Putamen (tissue), 1 donor: ENCODE measurements at places on chromosomes 2 and 18.

DNA sequence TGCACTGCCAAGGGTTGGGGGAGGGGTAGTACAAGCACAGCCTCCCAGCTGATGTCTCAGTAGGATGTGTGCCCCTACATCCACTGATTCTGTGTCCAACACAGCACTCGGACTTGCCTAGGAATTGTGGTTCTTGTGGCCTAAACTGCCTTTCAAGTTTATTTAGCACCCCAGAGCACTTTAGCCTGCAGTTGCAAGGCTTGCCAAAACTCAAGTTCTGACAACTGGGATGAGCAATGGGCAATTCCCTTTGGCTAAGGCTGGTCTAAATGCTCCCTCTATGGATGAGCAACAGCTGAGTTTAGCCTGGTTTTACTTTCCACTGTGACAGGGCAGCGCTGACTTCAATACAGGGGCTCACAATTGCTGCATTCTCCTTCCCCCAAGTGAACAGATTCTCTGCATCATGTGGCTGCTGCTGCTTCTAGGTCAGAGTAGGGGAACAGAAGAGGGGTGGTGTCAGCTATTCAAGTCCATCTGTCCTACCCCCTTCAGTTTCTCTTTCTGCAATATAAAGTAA, 471.5 kb downstream of the PIK3C3 start:
- DNase-seq, result no peak

- DNase-seq, result no peak
Observed at GRCh38 chr18:36160959-36161371, 26.3 kb upstream of the MOCOS start.

DNA sequence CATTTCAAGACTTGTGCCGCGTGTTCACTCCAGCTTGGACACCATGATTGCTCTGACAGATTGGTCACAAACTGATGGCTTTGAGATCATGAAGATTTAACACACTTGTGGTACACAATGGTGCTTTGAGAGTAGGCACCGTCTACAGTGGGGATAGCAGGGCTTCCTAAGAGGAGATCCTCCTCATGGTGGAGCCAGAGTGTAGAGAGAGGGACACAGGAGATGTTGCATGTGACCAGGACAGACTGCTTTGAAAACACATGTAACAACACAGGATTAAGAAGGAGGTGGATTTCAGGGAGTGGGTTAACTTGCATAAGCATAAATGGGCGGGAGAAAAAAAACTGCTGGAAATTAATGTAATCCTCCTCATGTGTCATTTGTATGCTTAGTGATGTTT, 95.7 kb upstream of the LINC00305 start:
- DNase-seq, result no peak

GRCh38 chr2:153546358-153546757, 67.8 kb upstream of the RPRM start:
- no peak for DNase-seq

GRCh38 chr2:163248376-163249253, 410.0 kb upstream of the KCNH7 start:
- no peak for DNase-seq

GRCh38 chr2:222504191-222504590, 79.8 kb downstream of the SGPP2 start:
- no peak for DNase-seq

DNA sequence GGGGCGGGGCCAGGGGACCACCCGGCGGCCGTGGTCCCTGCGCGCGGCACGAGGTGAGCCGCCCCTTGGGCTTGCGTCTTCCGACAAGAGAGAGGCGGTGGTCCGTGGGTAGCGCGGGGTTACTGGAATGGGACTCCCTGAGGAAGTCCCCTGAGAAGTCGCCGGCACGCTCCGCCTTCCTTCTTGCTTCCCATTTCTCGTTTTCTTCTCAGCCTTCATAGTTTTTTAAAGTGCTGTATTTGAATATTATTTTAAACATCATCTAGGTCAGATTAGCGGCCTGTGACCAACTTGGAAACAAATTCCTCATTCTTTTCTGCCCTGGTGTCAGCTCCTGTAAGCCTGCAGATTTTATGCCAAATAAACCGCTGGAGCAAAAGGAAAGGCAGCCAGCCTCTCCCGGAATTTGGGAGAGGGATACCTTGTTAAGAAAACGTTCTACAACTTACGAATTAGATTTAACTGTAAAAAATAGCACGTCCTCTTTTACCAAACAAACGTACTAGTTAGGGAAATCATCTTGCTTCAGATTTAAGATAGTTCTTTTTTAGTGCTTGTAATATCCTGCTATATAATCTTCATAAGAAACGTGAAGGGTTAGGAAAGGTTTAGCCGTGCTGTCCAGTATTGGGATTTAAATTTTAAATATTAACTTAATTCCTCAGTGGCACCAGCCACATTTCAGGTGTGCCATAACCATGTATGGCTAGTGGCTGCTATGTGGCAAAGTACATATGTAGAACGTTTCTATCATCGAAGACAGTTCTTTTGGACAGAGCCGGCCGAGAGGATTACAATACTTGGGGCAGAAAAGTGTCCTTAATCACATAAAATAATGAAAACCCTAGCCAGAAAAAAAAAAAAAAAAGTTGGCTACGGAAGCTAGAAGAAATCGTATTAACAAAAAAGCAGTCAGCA, 628 bp upstream of the PTPN2 start:
- no peak for DNase-seq

- DNase-seq, result no peak
Observed at GRCh38 chr2:236399409-236399808, 135.2 kb upstream of the ASB18 start.

DNA sequence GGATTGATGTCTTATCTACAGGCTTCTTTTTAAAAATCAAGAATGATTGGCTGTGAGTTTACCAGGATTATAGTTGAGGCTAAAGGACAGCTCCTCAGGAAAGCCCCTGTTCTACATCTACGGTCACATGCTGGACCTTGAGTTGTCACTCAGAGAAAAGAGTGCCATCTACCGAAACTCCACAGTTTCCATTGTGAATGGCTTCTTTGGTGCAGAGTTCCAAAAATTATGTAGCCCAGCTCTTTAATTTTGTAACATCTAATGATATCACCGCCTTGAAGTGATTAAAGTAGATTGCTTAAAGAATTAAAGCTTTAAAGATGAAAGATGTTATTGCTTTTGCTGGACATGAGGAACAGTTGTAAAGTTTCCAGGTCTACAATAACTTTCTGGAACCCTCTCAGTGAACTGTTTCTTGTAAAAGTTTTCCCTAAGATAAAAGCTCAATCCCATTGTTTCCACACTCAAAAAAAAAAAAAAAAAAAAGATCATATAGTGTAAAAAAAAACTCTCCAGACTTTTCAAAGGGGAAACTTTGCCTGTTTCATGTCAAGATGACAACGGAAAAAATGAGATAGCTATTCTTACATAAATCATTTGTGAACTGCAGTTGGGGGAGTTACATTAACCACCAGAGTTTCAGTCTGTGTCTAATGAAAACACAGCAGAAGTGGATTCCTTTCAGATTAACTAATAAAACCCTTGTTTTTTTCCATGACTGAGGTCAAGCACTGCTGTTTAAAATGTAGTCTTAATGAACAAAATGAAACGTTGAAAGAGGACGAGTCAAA, 4.3 kb downstream of the COL3A1 start:
- no peak for DNase-seq

DNA sequence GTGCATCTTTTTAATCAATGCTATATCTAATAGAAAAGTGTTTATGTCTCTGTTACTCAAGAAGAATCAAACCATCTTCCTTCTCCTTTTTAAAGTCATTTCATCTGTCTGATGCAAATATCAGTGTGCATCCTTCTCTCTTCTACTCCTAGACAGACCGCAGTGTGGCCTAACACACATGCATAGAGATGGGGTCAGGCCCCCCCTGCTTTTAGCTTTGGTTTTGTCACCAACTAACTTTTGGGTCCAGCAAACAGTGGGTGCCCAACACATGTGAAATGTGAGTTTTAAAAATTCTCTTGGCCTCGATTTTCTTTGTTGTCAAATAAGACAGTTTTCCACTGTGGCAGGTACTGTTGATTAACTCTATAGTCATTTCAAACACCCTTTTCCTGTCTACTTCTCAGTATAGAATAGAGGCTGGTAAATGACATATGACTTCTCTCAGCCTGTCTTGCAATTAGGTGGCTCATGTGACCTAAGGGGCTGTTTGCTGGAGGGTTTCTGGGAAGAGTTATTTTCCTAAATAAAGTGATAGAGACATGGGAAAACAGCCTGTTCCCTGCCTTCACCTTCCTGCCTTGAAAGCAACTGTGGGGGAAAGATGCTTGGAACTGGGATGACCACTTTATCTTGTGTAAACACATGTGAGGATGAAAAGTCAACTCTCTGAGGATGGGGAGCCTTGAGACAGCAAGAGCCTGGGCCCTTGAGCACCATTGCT, 65.7 kb upstream of the DARS1 start:
- no peak for DNase-seq

DNA sequence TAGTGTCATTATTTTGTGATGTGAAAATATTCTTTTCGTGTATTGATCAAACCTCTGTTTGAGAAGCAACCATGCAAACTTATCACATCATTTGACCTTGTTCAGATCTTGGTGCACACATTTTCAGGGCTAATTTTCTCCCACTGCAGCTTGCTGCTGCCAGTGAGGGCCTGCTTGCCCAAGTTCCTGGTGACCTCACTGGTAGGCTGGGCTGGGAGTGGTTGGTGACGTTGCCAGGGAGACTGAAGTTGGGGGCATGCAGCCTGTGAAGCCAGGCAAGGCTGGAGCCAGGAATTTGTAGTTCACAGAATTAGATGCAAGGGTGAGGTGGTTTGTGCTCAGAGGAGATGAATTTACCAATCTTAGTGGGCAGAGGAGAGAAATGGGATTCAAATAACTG, 38.5 kb downstream of the PARD3B start:
- DNase-seq, result peak; percentile 32

- DNase-seq, result no peak
Observed at GRCh38 chr2:205783872-205784499, 101.7 kb downstream of the NRP2 start.

- DNase-seq, result no peak
Observed at GRCh38 chr2:182715121-182715891, 751 bp upstream of the DNAJC10 start.

- DNase-seq, result no peak
Observed at GRCh38 chr18:58058720-58059119, 14.7 kb downstream of the NEDD4L start.

- DNase-seq, result no peak
Observed at GRCh38 chr2:203934041-203934492, 2.5 kb upstream of the ICOS start.

DNA sequence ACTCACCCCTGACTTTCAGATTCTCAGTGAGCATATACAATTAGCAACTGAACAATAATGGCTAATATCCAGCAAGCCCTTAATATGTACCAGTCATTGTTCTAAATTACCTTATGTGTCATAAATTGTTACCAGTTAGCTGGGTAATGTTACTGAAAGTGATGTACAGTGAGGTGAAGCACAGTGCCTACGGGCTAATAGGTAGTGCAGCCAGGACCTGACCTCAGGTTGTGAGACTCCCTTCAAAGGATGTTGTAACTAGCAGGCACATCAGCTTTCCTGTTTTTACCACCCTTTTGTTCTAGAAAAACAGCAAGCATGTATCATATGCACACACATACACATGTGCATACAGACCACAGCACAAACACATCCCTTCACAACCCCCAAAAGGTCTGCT, 258.3 kb downstream of the PHLPP1 start:
- no peak for DNase-seq

DNA sequence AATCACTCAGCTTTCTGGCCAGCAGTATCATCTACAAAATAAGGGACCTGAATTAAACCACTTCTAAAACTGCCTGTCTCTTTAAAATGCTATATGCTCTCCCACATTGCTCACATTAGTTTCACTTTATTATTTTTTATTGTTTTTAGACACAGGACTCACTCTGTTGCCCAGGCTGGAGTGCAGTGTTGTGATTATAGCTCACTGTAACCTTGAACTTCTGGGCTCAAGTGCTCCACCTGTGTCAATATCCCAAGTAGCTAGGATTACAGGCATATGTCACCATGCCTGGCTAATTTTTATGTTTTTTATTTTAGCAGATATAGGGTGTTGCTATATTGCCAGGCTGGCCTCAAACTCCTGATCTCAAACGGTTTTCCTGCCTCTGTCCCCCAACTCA, 591.3 kb upstream of the ZNF804A start:
- DNase-seq, result no peak

GRCh38 chr2:121664713-121665112, 15.5 kb upstream of the CLASP1 start:
- DNase-seq, result no peak

GRCh38 chr2:120261387-120262006, 8.8 kb downstream of the RALB start:
- DNase-seq, result no peak

DNA sequence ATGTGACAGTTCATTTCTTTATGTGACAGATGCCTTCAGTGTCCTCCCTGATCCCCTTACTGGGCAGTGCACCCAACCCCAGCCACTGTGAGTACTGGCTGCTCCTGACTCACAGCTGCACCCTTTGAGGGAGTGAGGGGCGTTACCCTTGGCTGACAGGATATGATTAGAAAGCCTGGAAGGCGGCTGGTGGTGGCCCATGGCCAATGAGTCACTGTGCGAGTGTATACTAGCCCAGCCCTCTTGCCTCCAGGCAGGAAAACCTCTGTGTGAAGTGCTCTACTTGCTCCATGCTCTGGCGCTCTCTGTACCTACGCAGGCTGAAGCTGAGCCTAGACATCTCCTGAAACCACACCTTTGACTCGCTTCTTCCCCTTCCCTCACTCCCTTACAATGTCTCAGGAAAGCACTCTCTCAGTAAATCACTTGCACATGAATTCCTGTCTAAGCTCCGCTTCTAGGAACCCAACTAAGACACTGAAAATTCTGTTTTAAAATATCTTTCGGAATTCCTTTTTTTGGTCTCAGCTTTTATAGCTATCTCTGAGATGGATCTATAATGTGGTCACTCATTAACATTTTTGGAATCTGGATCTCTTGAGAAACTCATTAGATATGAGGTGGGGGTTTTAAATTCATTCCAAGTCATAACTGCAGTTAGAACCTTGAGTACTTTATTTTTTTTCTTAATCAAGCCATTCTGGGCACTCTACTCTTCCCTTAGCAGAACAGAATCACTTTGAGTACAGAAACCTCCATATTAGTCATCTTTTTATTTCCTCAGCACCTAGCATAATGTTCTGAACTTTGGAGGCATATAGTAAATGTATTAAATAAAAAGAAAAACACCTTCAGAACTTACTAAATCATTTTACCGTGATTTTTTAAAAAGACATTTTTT, 25.3 kb upstream of the STAM2 start:
- DNase-seq, result no peak

DNA sequence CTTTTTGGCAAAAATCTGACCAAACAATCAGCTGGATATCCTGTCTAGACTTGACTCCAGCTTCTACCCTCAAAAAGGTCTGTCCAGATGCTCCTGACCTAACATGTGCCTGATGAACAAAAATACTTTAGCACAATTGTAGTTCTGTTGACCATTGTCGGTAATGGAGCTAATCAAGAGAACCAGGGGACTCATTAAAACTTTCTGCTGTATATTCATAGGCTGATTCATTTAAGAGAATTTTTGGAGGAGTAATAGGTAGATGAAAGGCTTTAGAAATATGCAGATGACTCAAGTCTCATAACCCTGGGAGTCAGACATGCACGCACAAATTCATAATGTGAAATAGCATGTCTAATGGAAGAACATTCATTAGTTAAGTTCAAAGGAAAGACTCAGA, 514.2 kb downstream of the TXNL1 start:
- no peak for DNase-seq

- DNase-seq, result no peak
Observed at GRCh38 chr2:230908092-230908594, 16.9 kb downstream of the GPR55 start.
